ENCODE measurements at places on chromosomes 4 and X.

DNA sequence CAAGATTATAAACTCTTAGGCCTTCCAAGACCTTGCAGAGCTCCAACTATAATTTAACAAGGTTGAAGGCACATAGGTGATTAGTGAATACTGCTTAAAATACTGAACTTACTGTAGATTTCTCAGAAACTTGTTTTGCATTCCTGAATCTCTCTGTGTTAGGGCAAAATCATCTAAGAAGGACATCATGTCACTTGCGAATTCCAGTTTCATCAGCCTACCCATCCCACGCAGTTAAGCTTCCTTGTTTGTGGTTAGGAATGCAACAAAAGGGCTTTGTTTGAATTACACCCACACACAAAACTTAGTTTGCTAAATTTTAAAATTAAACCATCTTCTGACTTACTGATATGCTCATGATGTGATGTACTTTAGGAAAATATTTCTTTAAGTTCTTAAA, 174.0 kb downstream of the SOWAHB start:
- DNase-seq: no peak

GRCh38 chr4:54234497-54235205, 5.6 kb downstream of the PDGFRA start:
- no peak for DNase-seq

DNA sequence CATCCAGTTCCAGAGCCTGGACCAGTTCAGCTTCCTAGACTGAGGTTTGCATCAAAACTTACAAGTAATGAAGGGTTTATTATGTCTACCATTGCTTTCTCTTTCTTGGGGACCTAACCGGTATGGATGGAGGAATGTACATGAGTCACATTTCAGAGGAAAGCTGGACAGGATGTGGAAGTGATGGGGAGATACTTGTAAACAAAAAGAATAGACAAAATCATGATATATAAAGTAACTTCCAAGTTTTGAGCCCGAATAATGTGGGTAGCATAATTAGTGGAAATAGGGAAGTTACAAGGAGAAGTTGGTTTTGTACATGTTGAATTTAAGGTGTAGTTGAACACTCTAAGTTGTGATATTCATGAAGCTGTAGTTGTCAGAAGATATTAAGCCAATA, 15.0 kb downstream of the FNIP2 start:
- DNase-seq: no peak

- no peak for DNase-seq
Observed at GRCh38 chrX:49901048-49901447, 21.3 kb upstream of the CLCN5 start.

DNA sequence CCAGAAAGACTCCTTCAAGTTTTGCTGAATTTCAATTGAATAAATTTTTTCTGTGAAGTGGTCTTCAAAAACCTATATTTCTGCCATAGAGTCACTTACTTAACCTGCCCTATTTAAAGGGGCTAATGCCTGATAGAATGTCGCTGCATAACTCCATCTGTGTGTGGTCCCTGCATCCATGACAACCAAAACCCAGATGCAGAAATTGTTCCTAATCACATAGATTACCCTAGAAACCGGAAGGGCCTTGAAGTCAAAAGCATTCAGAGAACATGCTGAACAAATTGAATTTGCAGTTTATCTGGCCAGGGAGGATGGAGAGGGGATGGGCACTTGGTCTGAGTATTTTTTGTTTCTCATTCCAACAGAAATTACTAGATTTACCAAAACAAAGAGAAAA, 1.5 kb upstream of the PARM1 start:
- no peak for DNase-seq

GRCh38 chr4:104881136-104881886, 265.4 kb upstream of the TET2 start:
- DNase-seq: no peak

GRCh38 chr4:5955201-5955821, 62.4 kb upstream of the CRMP1 start:
- no peak for DNase-seq

DNA sequence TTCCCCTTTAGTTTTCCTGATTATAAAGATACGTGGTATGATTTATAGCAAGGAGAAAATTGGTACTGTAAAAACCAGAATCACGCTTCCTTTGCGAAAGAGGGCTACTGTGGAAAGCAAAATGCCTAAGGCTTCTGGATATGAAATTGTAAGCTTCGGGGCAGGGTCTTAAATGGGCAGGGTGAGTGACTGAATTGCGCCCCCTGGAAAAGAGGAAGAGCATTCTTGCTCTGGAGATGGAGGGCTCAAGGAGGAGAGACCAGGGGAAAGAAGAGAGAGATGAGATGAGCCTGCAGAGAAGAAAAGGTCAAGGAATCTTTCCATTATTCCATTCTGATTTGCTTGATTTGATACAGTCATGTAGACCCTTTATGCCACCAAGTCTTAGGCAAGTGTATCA, 13.1 kb upstream of the ETNPPL start:
- no peak for DNase-seq

GRCh38 chr4:150533673-150534072, 48.3 kb upstream of the MAB21L2 start:
- DNase-seq: no peak

DNA sequence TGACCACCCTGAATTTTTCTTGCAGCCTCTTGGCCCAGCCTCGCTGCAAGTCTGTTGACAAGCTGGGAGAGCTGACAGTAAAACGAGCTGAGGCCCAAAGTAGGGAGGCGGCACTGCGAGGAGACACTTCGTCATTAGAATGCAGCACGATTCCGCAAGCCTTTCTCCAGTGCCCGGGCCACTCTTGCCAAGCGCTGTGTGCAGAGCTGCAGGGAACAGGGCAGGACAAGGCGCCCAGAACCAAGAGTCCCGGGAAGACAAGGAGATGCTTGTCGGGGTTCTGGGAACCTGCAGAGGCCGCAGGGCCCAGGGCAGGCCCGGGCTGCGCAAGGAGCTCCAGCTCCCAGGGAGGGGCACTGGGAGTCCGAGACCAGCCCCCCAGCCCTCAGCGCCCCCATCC, 187.1 kb downstream of the BCOR start:
- DNase-seq: no peak

- no peak for DNase-seq
Observed at GRCh38 chrX:39125834-39126233, 324.6 kb downstream of the MID1IP1 start.

GRCh38 chrX:39826813-39827543, 270.8 kb downstream of the BCOR start:
- DNase-seq: no peak

DNA sequence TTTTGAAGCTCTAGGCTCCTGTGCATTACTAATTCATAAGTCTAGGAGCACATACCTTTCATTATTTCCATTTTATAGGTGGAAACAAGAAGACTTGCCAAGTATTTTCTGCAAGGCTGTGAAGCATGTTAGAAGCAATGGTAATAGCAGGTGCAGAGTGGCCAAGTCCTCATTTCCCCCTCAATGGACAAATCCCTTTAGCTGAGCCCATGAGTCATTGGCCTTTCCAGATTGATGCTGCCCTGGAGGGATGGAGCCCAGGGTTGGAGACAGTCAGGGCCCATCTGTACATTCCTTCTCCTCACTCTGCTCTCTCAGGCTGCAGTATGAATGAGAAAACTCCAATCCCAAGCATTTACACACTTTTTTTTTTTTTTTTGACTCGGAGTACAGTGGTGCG, 6.6 kb downstream of the MGST2 start:
- DNase-seq: no peak

DNA sequence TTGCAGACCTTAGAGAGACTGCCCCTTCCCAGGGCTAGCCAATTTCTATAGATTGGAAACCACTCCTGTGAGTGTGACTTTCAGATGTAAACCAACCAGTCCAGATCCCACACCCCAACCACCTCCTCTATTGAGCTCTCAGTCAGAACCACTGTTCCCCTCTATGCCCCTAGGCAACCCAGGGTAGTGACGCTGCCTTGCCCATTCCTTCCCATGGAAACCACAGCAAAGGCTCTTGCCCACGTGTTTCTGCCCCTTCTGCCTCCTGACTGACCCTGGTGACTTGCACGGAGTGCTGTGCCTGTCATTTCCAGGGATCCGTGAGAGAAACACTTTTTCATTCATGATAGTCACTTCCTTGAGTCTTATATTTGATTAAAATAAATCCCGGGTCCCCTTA, 32.4 kb downstream of the CYTL1 start:
- no peak for DNase-seq

- DNase-seq: peak; percentile 5
Observed at GRCh38 chr4:13535708-13536361, 8.5 kb downstream of the NKX3-2 start.

GRCh38 chrX:11103006-11103405, 8.1 kb upstream of the HCCS start:
- no peak for DNase-seq

DNA sequence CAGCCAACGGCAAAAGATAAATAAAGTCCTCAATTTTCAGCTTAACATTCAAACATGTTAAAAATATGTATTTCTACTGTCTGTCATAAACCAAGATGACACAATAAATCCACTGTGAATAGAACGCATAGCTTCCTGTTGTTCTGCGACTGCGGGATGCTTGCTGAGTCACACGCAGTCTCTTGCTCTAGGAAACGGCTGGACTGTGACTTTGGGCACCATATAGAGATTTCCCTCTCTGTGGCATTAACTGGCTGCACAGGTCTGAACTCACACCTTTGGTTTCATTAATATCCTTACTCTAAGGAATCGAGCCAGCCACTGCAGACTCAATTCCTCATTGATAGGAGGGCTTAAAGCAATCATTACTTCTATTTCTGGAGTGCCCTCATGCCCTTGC, 8.4 kb downstream of the BEND4 start:
- DNase-seq: no peak

All from MM.1S (cell line).